ENCODE measurements at places on chromosomes 3 and 15.

DNA sequence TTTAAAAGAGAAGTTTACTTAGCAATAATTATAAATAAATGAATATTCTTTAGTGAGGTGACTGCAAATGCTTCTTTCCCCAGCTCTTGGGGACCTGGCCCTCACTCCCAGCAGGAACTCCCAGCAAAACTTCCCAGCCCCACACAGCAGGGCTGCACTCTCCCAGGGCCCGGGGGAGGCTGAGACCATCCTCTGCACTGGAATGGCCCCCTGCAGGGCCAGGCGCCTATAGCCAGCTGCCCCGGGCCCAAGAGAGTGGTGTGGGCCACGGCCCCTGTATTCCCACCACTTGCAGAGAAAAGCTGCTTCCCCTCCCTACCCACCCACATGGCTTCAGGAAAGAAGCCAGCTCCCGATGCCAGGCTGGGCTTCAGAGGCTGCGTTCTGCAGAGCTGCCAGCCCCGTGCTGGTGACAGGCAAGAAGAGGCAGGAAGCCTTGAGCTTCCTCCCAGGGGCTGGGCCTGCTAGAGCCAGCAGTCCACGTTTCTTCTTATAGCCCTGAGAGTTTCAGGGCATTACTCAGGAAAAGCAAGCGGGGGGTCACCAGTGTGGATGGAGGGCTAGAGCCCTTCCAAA lies 20.0 kb downstream of the IDH2 start:
- no peak for DNase-seq

DNA sequence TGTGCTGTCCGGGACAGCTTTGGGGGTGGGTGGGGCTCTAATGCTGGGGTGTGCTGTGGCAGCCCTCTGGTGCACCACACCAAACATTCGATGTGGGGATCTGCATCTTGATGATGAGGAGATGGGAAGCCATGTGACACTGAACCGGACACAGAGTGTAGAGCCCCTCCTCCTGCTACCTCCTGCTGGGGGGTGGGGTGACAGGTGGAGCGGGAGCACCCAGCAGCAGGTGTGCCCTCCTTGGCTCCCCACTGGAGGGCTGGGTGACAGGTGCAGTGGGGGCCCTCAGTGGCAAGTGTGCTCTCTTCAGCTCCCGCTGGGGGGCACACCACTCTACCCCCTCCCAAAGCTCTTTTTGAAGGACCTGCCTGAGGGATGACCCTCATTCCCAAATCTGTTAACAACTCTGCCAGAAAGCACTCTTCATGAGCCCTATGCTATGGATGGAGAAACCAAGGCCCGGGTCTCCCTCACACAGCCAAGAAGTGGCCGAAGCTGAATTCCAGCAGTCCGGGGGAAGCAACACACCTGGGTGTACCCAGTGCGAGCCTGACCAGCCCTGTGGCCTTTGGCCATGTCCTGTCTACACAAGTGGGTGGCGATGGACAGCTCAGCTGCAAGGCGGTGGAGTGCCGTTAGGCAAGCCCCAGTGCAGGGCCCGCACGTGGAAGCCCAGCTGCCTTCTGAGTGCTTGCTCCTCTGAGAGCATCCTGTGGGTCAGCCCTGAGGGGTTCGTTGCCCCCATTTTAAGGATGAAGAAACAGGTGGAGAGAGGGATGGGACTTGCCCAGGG lies 609 bp upstream of the UROC1 start:
- DNase-seq, result no peak

DNA sequence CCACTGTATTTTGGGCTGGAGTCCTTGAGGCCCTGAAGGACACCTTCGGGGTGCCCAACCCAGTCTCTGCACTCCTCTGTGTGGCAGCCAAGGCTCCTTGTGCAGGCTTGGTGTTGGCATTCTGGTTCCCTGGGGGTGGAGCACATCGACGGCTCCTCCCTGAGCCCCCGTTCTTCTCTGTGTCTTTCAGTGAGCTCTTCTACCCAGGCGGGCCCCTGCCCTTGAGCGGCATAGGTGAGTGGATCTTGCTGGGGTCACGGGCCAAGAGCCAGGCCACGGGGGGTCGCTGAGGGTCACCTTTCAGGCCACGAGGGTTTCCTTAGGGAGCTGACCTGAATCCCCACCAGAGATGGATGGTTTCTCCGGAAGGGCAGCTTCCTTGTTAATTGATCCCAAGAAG lies 234.8 kb downstream of the SNRPN start:
- DNase-seq, result no peak

GRCh38 chr15:84681831-84682230 lies 23.8 kb upstream of the NMB start:
- peak; percentile 68 for DNase-seq

- DNase-seq, result no peak
Observed at GRCh38 chr3:187112934-187113793, 26.1 kb downstream of the RPL39L start.

DNA sequence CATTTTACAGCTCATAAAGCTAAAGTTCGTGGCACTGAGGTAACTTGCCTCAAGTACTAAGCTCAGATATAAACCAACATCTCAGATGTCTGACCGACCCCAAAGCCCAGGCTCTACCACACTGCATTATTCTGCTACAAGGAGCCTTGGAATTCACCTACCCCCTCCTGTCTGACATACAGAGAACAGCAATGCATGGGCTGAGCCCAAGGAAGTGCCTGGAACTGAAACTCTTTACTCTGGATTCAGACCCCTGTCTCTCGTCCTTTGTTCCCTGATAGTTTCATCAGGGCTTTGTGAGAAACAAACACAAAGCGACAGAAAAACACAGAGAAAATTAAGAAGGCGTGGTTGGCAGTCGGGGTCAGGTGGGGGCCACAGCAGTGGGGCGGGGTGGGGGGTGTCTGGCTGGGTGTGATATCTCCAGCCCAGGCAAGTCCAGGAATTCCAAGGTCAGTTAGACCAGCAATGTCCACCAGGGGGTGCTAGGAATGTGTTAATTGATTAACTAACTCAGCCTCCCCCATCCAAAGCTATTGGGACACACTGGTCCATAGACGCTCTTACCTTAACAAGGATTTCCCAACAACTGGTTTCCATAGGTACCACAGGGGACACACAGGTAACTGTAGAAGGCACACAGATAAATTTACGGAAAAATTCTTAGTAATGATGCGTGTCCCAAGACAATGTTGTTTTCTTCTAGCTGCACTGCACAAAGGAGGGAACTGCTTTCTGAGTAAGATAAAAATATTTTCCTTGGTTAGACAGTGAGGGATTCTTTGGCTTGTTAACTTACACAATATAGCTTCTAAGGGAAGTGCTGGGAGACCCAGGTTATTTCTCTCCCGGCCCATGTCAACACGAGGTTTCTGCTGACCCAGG lies 18.8 kb upstream of the SSUH2 start:
- DNase-seq, result peak; percentile 26

GRCh38 chr3:112132975-112133448 lies at the start of gene GCSAM:
Gene GCSAM, minus strand, starts transcription at chr3:112133248. Its CDS starts 128 bp downstream, at chr3:112133120.
- peak; percentile 63 for DNase-seq

- no peak for DNase-seq
Observed at GRCh38 chr3:45398178-45398577, 9.8 kb downstream of the LARS2 start.

GRCh38 chr3:149417174-149417573 lies 39.7 kb upstream of the TM4SF1 start:
- no peak for DNase-seq

DNA sequence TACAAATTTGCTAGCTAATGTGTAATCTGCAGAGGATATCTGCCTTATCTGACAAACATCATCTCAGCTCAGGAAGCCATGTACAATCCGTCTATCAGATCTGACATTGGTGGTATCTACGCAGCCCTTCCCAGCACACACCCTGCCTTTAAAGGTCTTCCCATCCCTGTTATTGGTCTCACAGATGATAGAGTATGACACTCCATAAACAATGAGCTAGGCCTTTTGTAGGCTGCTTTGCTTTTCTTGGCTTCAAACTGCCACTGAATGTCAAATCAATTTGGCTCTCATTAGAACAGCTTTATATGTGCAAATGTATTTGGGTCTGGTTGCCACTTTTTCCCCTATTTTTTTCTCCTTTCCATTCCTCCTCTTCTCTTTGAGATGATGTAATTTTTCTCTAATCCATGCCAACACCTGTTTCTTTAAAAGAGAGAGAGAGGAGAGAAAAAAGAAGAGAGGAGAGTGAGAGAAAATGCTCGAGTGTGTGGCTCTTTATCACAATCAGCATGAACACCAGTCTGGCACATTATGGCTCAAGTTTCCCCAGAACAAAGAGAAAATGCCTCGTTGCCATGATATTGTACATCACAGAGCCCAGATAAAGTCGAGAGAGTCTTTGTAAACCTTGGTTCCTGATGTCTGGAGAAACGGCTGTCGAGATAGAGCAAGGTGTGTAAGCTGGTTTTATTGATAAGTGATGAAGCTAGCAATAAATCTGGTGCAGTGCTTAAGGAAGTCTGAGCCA lies 80.8 kb upstream of the DPH6 start:
- DNase-seq, result no peak

GRCh38 chr3:145721273-145721805 lies 439.6 kb downstream of the PLOD2 start:
- no peak for DNase-seq

DNA sequence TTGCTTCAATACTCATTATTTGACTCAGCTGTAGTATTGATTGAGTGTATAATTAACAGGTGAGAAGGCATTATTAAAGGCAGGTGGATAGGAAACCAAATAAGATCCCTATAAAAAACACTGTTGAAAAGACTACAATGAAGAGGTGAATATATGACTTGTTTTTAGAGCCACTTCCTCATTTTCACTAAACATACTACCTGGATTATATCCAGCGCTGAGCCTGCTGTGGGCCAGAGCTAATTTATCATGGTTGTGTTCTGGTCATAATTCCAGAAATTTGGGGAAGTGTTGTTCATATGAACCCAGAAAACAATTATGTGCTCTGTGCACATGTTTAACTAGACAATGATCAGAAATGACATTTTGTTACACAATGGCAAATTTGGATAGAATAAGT lies 235.3 kb upstream of the MME start:
- DNase-seq, result no peak

GRCh38 chr3:69299344-69299743 lies 86.5 kb downstream of the FRMD4B start:
- DNase-seq, result no peak

DNA sequence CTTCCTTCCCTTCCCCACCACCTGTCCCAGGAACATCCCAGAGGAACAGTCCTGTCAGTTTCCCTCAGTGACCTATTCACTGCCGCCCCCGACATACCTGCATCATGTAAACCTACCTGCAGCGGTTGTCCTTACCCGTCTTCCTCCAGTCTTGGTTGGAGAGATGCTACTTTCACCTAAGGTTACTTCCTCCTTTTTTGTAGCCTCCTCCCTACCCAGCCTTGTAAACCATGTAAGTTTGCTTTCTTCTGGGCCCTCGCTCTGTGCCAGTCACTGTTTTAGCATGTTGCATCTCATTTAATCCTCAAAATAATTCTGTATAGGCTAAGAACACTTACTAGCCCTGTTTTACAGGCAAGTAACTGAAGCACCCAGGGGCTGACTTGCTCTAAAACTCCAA lies 58.3 kb downstream of the GPR171 start:
- DNase-seq, result no peak

- DNase-seq, result no peak
Observed at GRCh38 chr3:138949445-138950005, 2.5 kb downstream of the FOXL2NB start.

DNA sequence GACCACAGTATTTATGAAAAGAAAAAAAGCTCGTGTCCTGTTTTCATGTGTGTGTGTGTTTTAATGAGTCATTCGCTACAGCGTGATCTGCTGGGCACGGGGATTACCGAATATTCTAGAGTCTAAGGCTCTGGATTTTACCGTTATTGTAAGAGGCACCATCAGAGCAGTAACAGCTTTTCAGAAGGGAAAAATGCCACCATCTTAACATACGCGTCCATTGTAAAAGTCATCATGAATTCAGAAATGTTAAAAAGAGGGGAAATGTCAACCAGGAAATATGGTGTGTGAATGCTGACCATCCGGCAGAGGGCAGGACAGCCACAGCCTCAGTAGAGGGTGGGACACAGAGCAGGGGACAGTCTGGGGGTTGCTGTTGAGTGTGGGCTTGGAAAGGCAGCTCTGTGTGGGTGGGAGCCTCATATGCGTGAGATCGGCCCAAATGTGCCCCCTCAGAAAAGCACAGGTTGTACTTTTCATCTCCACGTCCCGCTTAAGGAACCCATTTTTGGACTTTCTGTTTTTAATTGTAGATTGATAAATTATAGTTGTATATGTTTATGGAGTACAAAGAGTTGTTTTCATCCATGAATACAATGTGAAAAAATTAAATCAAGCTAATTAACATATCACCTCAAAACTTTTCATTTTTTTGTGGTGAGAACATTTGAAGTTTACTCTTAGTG lies 69.6 kb downstream of the ASB7 start:
- DNase-seq, result no peak

GRCh38 chr15:63553388-63553791 lies 43.8 kb upstream of the FBXL22 start:
- peak; percentile 3 for DNase-seq

DNA sequence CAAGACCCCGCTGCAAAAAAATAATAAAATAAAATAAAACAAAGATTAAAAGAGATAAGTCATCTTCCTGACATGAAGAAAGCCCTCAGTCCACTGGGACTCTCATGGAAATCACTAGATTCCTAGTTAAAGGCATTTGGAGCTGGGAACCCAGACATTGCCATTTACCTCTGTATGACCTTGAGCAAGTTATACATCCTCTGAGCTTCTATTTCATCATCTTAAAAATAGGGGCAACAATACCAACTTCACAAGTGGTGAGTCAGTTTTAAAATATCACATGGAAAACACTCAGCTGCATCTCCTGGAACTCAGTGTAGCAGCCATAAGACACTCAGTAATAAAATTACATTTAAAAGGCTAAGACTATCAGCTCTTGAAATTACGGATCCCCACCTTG lies 334.8 kb downstream of the ERC2 start:
- DNase-seq, result no peak

DNA sequence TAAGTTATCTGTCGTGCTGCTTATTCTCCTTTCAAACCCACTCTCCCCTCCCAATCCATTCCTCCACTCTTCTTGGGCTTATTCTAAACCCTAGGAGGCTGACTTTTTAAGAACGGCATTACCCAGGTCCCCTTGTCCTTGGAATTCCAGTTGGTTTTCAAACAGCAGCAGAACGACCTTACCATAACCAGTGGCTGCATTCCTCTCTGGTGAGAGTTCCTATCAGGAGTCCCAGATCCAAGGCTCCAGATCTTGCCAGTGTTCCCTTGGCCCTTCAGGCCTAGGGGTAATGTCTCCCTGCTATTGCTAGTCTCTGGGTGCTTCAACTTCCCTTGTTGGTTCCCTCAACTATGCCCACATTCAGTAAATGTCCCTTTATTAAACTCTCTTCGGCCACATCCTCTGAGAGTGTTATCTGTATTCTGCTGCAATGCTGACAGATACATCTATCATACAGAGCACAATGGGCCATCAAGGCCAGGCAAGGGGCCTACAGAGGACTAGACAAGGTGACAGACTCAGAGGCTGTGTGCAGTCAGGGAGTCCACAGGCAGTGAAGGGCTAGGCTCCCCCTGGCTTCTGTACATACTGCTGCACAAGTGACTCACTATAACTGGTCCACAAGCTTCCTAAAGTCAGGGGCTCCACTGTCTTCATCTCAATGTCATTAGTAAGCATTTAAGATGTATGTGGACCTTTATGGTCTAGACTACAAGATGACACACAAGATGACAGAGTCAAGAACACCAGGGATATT lies 10.1 kb downstream of the LYSMD2 start:
- DNase-seq, result peak; percentile 8

Data from stimulated activated naive CD4-positive, alpha-beta T cell treated with Interleukin-2 at 50 U/mL for 16 hours (primary cell).